ENCODE measurements at places on chromosomes 12 and 14.

- no peak for DNase-seq
These were observed 28.0 kb upstream of the GXYLT1 start for GRCh38 chr12:42172441-42173210.

GRCh38 chr12:49535921-49536525 is 2.8 kb upstream of the KCNH3 start:
- DNase-seq = no peak

DNA sequence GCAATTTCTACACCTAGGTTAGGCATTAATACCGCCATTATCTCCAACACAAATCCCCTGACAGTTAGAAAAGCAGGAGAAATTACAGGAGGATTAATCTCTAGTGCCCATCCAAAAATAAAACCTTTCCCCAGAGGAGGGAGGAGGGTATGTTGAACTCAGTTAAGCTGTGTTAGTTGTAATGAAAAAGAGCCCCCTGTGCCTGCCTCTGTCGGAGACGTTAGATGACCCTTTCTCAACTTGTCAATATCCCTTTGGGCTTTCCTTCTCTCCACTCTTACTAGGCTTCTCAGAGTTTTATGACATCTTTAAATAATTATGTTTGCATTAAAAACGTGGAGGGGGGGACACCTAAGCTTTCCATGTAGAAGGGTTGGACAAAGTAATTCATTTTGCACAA is 278.2 kb downstream of the PDZRN4 start:
- DNase-seq = no peak

- DNase-seq = no peak
These were observed 935 bp upstream of the ADSS1 start for GRCh38 chr14:104722938-104723650.

GRCh38 chr12:112134731-112135130 is 9.4 kb downstream of the TRAFD1 start:
- no peak for DNase-seq

- DNase-seq = no peak
These were observed 135.0 kb downstream of the ANO6 start for GRCh38 chr12:45350861-45351260.

DNA sequence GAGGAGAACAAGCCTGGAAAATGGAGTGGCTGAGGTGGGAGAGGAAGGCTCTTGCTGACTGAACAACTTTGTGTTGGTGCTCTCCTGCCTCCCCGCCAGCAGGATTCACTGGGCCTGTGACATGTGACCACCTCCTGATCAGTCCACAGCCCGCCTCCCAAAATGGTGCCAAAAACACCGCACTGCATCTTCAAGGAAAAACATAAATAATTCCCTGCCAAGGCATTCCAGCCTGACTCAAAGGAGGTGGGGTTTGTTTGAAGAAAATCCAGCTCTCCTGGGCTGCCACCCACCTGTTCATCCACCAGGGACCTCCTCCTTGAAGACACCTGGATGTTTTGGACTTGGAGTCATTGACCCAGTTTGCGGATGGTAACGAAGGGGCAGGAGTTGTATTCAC is 83.8 kb upstream of the PIWIL1 start:
- DNase-seq = no peak

DNA sequence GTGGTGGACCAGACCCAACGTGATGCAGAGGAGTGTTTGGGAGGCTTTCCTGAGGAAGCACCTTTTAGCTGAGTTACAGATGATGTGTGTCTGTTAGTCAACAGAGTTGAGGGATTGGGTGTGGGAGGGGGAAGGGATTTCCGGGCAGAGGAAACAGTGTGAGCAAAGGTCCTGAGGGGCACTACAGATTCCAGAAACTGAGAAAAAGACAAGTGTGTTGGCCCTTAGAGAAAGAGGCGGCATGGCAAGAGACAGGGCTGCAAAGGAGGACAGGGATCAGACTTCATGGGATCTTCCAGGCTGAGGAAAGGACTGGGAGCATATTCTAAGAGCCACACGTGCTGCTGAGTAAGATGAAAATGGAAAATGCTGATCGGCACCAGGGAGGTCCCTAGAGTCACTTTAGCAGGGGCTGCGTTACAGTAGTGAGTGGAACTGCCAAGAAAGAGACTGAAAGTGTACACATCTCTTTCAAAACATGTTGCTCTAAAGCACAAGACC is 9.4 kb upstream of the RPS6KL1 start:
- no peak for DNase-seq

DNA sequence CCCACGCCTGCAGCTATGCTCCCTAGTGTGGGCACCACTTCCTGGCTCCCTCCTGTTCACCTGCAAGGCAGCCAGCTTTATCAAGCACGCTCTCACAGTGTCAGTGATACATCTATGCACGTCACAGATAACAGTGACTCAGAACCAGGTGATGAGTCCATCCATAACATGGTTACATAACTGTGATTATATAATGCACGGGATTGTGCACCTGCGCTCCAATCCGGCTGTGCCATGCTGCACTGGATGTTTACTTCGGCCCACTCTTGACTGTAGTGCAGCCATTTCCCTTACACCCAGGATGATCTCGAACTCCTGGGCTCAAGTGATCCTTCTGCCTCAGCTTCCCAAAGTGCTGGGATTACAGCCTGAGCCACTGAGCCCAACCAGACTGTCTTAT is 38.4 kb upstream of the CEP83 start:
- DNase-seq = no peak

- DNase-seq = no peak
These were observed 41.7 kb downstream of the RASSF9 start for GRCh38 chr12:85794531-85794930.

GRCh38 chr14:94611179-94611578 is 1.0 kb upstream of the SERPINA3 start:
- DNase-seq = no peak

- no peak for DNase-seq
These were observed 19.0 kb upstream of the TCL1B start for GRCh38 chr14:95667249-95667693.

DNA sequence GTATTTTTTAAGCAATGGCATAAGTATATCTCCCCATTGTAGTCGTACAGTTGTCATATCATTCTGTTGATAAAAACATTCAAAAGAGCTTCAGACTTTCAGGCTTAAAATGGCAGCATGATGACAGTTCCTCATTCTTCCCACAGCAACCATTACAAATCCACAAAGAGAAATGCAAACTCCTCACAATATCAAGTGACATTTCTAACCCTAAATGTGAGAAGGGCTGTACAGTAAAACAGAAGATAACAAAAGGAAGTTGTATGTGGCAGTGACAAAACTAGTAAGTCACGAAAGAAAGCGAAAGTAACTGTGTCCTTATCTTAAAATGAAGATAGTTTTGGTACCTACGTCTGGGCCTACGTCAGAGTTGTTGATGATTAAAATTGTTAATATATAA is 46.7 kb downstream of the GXYLT1 start:
- no peak for DNase-seq

GRCh38 chr12:124321556-124322270 is 26.8 kb downstream of the RFLNA start:
- DNase-seq = no peak

DNA sequence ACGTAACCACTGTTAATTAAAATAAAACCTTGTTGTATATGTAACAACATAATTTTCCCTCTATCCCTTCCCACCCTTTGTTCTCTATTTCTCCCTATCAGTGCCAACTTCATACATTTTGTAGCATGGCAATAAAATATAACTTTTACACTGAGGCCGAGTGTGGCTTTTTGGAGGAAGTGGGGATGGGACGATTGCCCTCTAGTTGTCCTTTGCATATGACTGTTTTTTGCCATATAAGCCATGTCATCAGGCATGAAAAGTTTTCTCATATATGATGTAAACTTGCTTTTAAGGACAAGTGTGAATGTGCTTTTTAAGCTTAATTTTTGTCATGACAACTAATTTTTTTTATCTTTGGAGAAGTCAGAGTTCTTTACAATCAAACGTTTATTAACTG is 6.2 kb upstream of the CCT2 start:
- DNase-seq = no peak

- no peak for DNase-seq
These were observed 22.8 kb upstream of the SLC38A2 start for GRCh38 chr12:46395388-46395787.

DNA sequence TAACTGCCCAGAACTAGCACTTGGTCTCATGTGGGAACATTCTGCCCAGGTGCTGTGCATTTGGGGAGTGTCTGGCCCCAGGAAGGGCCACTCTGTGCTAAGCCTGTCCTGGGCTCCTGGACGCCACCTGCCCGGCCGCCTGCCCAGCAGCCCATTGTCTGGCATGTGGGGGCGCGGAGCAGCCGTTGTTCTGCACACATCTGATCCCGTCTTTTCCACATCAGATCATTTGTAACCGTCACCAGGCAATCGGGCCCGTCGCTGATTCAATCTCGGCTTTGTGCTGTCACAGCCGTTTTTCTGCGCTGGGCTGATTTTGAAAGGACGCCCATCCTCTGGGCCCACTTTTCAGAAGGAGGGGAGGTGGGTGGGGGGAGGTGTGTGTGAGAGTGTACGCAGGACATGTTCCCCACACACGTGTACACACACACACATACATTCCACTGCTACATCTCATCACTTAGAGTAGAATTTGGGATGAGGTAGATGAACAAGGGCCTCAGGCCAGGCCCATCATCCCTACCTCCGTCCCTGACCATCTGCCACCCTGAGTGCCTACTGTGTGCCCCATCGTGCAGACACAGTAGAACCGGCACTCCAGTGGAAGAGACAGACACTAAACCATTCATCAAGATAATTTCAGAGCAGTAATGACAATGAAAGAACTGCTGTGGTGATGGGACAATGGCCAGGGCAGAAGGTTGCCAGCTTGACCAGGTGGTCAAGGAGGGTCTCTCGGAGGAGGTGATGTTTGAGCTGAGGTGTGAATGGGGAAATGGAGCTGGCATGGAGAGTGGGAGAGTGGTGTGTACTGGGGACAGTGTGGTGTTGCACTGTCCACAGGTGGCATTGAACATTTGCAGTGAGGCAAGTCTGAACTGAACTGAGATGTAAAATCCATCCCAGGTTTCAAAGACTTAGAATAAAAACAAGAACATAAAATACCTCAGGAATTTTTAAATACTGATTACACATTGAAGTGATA is 19.0 kb downstream of the FAM222A start:
- no peak for DNase-seq

- no peak for DNase-seq
These were observed 109.6 kb downstream of the RMST start for GRCh38 chr12:97572220-97572619.

DNA sequence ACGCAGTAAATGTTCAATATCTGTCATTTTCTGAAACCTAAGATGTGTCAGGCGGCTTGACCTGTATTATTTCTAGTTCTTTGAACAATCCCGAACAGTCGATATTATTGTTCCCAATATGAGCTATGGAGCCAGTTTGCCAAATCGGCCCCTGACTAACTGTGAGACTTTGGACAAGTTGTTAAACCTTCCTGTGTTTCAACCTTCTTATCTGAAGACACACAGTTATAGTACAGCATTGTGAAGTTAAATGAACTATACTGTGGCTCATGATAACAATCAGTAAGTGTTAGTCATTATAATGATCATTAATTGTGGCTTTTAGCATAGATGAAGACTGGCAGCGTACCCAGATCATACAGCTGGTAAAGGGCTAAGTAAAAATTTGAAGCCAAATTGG is 23.4 kb downstream of the DDX47 start:
- no peak for DNase-seq

GRCh38 chr12:27151479-27151878 is 69.1 kb upstream of the C12orf71 start:
- no peak for DNase-seq

DNA sequence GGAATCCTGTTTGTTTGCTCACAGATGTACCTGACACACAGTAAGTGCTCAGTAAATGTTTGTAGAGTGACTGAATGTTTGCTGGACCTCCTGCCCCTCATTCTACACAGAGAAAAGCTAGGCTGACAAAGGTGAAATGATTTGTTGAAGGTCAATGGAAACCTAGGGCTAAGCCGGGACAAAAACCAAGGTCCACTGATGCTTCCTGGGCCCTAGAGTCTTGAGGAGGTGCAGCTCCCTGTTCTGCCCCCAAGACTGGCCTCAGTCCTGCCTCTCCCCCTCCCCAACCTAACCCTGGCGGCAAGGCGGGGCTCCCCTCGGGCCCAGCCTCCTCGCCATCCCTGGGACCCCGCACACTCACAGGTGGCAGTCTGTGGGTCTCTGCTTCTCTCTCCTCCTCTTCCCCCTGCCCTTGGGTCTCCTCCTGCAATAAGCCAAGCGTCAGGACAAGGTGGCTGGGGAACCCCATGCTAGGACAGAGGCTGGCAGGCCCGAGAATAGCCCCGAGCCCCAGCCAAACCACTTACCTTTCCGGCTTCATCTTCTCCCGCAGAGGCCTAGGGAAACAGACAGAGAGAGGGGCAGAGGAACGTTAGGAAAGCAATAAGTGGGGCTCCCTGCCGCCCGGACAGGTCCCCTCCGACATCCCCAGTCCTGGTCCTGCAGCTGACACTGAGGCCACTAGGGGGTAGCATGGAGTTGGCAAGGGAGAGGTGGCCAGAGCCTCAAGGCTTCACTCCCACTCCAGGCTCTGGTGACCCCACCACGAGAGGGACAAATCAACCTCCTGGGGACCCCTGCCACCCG is 9.3 kb downstream of the PGF start:
- DNase-seq = no peak

DNA sequence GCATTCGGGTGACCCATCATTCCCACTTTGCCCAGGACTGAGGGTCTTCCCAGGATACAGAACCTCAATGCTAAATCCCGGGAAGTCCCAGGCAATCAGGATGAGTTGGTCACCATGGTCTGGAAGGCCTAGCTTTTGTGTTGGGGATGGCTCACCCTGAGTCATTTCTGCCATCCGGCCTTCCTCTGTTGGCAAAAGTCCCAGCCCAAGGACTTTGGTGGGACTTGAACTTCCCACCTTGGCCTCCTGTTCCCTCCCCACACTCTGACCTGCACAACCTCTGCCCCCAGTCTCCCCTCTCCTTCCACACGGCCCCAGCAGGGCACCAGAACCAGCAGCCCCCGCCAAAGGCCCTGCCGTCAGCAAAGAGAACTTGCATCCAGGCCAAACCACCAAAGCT is 24.6 kb upstream of the NCOR2 start:
- DNase-seq = no peak

DNA sequence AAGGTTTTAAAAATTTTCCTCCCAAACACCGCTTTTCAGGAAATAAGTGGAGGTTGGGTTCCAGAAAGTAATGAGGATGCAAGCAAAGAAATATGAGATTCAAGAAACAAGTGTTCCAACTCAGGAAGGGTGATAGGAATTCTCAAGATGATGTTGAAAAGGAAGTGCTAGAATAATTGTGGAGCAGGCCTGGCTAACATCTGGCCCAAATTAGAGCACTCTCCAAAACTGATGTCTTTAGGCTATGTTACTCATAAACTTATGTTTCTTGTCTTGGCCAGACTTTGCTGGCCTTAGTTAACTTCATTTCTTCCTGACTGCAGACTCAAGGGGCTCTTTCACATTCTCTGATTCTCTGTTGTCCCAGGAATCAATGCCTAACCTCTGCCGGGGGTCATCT is 116.3 kb downstream of the TMTC3 start:
- DNase-seq = no peak

DNA sequence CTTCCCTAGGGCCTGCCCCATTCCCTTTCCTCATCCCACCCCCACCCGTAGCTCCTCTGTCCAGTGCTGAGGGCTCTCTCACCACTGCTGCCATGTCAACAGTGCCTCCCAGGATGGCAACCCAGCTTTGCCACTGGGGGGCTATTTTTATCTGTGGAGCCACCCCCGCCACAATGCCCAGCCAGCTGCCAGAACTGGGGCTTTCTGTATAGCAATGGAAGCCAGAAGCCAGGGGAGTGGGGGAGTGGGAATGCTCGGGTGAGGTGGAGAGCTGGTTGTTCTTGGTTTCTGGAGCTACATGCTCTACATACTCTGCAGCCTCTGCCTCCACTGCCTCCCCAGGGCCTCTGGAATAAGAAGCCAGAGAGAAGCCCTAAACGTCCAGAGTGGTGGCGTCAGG is 8.9 kb downstream of the PDE1B start:
- no peak for DNase-seq

- DNase-seq = no peak
These were observed 69.1 kb upstream of the DNM1L start for GRCh38 chr12:32609966-32610365.
